Stimulated activated CD4-positive, alpha-beta T cell treated with anti-CD3 and anti-CD28 coated beads, Interleukin-1b, Interleukin-23, amount 100 ng/mL, for 24 hours (primary cell): ENCODE measurements at places on chromosomes 5 and 9.

- DNase-seq, result no peak
Measured at GRCh38 chr5:156094001-156094400, 233.0 kb upstream of the SGCD start.

GRCh38 chr9:69637817-69638200, 34.4 kb downstream of the APBA1 start:
- no peak for DNase-seq

- DNase-seq, result no peak
Measured at GRCh38 chr5:1515921-1516571, 7.7 kb downstream of the LPCAT1 start.

DNA sequence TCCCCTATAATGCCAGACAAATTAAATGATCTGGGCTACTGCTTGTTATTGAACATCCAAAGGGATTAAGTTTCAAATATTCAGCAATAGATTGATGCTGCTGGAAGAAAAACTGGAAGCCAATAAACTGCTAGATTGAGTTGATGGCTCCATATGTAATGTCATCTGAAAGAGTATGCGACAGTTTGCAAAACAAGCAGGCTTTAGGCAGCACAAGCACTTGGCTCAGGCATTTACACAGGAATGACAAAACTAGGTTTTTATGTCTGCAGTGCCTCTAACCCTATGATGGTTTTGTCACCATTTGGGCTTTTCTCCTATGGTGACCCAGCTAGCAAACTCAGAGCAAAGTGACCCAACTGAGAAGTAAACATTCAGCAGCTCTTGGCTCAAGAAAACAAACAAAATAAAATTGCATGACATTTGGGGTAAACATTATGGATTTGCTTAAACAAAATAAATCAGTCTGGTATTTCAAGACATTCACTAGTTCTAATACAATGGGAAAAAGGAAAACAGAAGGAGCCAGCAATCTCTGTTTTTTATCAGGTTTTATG, 978.5 kb downstream of the DTWD2 start:
- DNase-seq, result no peak

DNA sequence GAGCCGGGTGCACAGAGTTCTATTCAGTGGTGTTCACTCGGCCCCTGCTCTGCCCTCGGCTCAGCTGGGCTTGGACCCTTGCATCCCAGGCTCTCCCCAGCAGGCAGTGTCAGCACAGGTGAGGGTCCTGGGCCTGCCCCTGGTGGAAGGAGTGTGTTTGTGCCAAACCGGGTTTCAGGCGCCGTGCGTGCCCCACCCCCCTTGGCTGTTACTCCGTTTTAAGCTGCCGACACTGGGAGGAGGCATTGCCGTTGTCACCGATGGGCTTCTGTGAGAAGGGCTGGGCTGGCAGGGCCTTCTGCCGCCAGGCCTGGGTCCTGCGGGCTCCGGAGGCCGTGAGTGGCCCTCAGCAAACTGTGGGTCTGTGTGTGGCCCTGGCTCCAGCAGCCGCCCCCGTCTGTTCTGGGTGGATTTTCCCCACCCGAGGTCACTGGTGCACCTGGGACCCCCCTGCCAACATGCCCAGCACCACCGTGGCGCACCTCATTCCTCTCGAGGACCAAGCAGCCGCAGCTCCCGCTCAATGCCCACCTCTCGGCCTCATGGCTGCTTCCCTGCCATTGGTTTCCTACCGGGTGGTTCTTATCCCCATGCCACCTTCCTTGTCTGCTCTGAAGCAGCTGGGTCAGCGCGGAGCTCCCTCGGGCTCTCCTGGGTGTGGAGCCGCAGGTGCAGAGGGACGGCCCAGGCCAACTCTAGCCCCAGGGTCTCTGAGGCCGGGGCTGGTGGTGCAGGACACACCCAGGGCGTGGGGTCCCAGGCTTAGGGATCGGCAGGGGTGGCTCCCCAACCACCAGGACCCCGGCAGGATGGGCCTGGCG, 44.3 kb upstream of the EXOC3 start:
- DNase-seq, result no peak

GRCh38 chr9:74444369-74444768, 52.8 kb upstream of the RORB start:
- DNase-seq, result no peak

- DNase-seq, result no peak
Measured at GRCh38 chr5:78487846-78488245, 127.4 kb downstream of the SCAMP1 start.

GRCh38 chr9:6930827-6931226, 173.1 kb downstream of the KDM4C start:
- DNase-seq, result no peak

- DNase-seq, result no peak
Measured at GRCh38 chr5:84384604-84385575, at the start of gene EDIL3. Gene EDIL3 (minus strand): TSS chr5:84384880. CDS start chr5:84384374, 506 bp downstream.

DNA sequence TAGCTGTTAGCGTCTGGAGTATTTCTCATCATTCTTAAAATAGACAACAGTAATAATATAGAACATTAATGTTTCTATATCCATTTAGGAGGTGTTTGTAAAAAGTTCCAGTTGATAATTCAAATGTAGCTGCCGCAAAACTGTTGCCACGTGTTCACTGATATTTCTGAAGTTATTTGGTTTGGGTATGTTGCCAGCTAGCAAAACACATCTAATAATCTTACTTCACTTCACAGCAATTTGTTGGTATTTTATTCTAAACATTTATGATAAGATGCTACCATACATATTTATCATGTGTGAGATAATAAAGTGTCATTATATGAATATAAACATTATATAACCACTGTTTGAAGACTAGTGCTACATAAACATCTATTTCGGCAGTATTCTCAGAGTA, 101.6 kb downstream of the CDH12 start:
- DNase-seq, result no peak

DNA sequence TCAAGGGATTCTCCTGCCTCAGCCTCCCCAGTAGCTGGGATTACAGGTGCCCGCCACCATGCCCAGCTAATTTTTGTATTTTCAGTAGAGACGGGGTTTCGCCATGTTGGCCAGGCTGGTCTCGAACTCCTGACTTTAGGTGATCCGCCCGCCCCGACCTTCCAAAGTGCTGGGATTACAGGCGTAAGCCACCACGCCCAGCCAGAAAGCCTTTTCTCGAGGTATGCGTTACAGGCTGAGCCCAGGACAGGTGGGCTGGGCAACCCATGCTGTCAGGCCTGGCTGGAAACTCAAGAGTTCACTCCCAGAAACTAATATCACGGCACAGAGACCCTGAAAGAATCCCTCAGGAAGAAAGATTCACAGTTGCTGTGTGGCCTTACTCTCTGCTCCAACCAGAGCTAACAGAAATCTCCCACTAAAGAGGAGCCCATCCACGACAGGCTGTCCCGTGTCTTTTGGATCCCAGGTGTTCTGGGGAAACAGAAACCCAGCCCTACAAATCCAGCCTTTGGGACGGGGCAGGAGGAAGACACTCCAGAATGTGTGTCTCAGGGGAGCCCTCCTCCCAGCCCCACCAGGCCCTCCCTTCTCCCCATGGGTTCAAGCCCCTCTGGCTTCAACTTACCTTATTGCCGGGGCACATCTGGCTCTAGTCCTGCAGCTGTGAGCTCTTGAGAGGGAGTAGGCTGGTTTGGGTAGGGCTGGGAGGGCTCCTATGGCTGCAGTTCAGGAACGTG, 400 bp downstream of the TIFAB start:
- DNase-seq, result no peak

DNA sequence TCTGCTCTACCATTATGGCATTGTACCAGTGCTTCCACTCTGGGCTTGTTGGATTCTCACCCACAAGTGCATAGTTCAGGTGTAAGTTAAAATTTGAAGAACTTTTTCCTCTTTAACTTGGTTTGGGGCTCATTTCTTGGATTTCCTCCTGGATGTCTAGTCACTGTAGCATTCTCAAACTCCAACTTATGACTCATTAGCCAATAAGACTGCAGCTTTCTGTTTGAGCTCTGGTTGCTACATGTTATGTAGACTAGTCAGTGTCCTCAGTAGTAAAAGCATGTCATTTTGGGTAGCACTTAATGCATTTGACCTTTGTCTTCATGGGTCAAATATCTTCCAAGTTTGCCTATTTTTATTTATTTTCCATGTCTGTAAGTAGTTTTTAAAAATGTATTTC, 790.8 kb downstream of the BRINP1 start:
- DNase-seq, result no peak

- no peak for DNase-seq
Measured at GRCh38 chr9:28155067-28155466, 581.8 kb upstream of the C9orf72 start.

GRCh38 chr5:42631241-42631640, 125.4 kb upstream of the CCDC152 start:
- DNase-seq, result no peak

GRCh38 chr5:113170707-113171106, 194.1 kb downstream of the DCP2 start:
- no peak for DNase-seq
